ENCODE measurements at places on chromosomes 3 and 15. TPM values are rescaled to one million over a fixed set of nuclear protein-coding genes. Genes with fewer than 3 reads are reported as not detected.

GRCh38 chr3:11604139-11604892 lies 39.4 kb downstream of the VGLL4 start:
- DNase-seq: no peak

Gene CCDC12
- 37.6 TPM for total RNA-seq

Gene ABCC5
- 11.2 TPM for total RNA-seq

- no peak for DNase-seq
Observed at GRCh38 chr3:136380530-136380929, 130.4 kb downstream of the PCCB start.

Gene LRRC2
- total RNA-seq: not detected

GRCh38 chr3:71128961-71129360 lies 454.6 kb downstream of the FOXP1 start:
- no peak for DNase-seq

DNA sequence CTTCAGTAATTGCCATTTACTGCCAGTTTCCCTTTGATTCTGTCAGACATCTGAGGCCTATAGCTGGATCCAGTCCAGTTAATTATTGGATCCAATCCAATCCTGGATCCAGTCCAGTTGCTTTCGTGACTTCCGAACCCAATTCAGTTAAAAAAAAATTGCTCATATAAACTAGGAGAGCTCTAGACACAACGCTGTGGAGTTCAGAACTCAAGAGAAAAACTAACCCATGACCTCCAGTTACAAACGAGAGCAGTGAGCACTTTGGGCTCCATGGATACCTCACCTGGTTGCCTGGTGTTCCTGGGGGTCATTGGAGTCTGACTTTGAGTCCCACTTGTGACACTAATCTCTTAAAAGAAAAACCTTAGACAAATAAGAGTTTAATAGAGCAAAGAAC lies 269.8 kb downstream of the THSD4 start:
- no peak for DNase-seq
